ENCODE measurements at places on chromosomes 11 and 22. TPM values are rescaled to one million over a fixed set of nuclear protein-coding genes. Genes with fewer than 3 reads are reported as not detected.

DNA sequence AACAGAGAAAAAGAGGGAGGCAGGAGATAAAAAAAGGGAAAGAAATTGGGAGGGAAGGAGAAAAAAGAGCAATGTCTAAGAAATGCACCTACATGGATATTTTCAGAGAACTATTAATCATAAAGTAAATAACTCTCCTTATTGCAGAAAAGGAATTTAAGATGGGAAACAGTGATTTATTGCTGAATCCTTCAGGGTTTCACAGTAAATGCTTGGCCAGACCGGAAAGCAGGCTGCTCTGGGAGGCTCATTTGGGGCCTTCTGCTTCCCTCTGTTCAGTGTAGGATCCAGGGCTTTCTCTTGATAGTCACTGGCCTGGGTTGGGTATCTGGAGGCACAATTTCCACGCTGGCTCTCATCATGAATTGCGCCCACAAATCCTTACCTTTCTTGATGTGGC lies 324.3 kb upstream of the SORL1-AS1 start:
- no peaks in the 10 kb centered on the region for H3K4me1 ChIP-seq
- DNase-seq = no peak
- H3K36me3 ChIP-seq = peaks cover 1% of the 10 kb centered on the region

- no peaks in the 10 kb centered on the region for H3K27me3 ChIP-seq
- no peak overlapping the region for H3K27ac ChIP-seq
- no peaks in the 10 kb centered on the region for H3K4me1 ChIP-seq
- no peak overlapping the region for H3K4me3 ChIP-seq
These were observed 51.9 kb downstream of the CD44 start for GRCh38 chr11:35190804-35191348.

GRCh38 chr11:69812946-69813345 lies 6.3 kb downstream of the FGF3 start:
- H3K4me1 ChIP-seq = no peaks in the 10 kb centered on the region
- H3K27ac ChIP-seq = no peak overlapping the region

- H3K4me1 ChIP-seq = no peaks in the 10 kb centered on the region
- no peak overlapping the region for H3K27ac ChIP-seq
- peaks cover 2% of the 10 kb centered on the region for H3K36me3 ChIP-seq
- DNase-seq = peak; percentile 80
- H3K27me3 ChIP-seq = no peaks in the 10 kb centered on the region
These were observed 1.3 kb upstream of the SSH3 start for GRCh38 chr11:67301951-67302516.

DNA sequence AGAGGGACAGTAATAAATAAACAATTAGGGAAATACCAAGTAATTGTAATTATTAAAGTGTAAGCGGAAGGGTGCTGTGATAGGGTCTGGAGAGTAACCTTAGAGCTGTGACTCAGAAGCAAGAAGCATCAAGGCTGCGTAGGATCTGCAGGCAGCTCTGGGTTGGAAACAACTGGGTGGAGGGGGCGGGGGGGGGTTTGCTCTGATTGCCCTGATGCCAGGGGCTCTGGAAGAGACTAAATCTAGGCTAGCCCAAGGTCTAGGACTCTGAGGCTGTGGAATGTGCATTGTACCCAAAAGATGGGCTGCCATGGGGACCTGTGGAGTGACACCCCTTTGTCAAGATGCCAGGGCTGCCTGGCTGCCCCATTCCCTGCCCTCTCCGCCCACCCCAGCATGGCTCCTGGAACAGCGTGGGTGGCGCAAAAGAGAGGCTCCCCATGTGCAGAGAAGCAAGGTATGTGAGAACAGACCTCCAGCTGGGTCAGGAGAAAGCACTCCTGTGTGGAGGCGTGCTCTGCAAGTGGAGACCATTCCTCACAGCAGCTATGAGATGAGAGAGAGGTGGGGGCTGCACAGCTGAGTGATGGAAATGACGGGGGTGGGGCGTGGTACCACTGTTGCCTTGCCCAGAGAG lies 101.1 kb upstream of the CRYBB3 start:
- H3K4me1 ChIP-seq = peaks cover 3% of the 10 kb centered on the region
- H3K27ac ChIP-seq = no peak overlapping the region
- no peak overlapping the region for H3K4me3 ChIP-seq
- no peaks in the 10 kb centered on the region for H3K27me3 ChIP-seq
- no peaks in the 10 kb centered on the region for H3K36me3 ChIP-seq

- no peak overlapping the region for H3K4me3 ChIP-seq
- no peak overlapping the region for H3K27ac ChIP-seq
- no peak for DNase-seq
- H3K27me3 ChIP-seq = no peaks in the 10 kb centered on the region
These were observed 15.9 kb downstream of the MOGAT2 start for GRCh38 chr11:75733431-75734107.

GRCh38 chr11:35995681-35996271 lies 51.9 kb downstream of the LDLRAD3 start:
- H3K4me1 ChIP-seq = peaks cover 18% of the 10 kb centered on the region
- no peak for DNase-seq
- no peak overlapping the region for H3K4me3 ChIP-seq
- no peaks in the 10 kb centered on the region for H3K27me3 ChIP-seq
- H3K36me3 ChIP-seq = peaks cover 21% of the 10 kb centered on the region
- H3K27ac ChIP-seq = no peak overlapping the region

DNA sequence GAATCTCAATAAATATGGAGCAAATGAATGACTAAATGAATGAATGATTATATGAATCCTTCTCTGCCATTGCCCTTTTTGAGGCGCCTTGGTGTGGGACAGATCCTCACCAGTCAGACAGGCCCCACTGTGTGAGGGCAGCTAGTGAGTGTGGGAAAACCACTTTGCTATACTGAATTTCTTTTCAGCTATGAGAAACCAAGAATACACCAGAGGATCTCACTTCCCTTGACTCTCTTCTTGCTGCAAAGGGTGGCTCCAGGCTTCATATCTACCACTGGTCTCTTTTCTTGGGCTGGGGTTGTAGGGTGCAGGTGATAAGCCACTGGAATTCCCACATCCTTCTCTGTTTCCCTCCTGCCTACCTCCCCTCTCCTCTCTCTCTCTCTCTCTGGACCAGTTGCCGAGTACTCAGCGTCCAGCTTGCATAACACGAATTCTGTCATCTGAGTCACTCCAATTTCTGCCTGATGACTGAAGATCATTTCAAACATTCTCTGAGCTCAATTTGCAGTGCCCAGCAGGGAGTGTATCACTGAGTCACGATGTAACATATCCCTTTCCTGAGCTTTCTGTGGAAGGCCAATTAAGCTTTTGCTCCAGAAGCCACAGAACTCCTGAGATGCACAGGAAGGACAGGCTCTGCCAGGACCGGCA lies 304.3 kb upstream of the NCAM1 start:
- no peak for DNase-seq
- no peaks in the 10 kb centered on the region for H3K36me3 ChIP-seq
- H3K4me1 ChIP-seq = no peaks in the 10 kb centered on the region
- no peaks in the 10 kb centered on the region for H3K27me3 ChIP-seq

DNA sequence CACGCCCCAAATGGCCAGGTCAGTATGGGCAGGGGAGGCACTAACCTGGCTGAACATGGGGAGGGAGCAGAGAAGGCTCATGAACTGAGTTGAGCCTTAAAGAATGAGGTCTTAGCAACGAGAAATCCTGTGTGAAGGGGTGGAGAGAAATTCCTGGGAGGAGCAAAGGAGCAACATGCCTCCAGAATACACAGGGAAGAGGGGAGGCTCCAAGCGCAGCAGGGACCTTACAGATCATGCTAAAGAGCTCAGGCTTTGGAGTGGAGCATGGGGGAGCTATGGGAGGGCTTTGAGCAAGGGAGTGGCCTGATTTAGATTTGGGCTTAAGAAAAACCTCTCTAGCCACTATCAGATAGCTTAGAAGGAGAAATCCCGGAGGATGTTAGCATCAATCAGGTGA lies 88.1 kb downstream of the MN1 start:
- peaks cover 5% of the 10 kb centered on the region for H3K4me1 ChIP-seq
- no peak for DNase-seq
- peaks cover 21% of the 10 kb centered on the region for H3K36me3 ChIP-seq

DNA sequence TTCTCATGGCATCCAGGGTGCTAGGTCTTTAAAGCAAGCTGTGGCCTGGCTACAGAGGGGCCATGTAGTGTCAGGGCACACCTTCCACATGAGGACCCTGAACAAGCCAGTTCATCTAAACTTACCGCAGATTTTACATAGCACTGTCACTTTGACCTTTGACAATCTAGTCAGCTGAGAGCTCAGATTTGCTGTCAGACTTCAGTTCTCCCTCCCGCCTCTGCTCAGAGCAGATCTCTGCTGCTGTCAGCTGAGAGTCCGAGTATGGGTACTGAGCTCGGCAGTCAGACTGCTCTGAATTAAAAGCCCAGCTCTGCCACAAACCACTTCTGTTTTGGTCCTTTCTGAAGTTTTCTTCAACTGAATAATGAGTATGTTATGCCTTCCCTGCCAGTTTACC lies 507.1 kb downstream of the SOX6 start:
- H3K4me1 ChIP-seq = no peaks in the 10 kb centered on the region
- H3K27me3 ChIP-seq = no peaks in the 10 kb centered on the region
- no peak overlapping the region for H3K27ac ChIP-seq
- H3K36me3 ChIP-seq = no peaks in the 10 kb centered on the region

DNA sequence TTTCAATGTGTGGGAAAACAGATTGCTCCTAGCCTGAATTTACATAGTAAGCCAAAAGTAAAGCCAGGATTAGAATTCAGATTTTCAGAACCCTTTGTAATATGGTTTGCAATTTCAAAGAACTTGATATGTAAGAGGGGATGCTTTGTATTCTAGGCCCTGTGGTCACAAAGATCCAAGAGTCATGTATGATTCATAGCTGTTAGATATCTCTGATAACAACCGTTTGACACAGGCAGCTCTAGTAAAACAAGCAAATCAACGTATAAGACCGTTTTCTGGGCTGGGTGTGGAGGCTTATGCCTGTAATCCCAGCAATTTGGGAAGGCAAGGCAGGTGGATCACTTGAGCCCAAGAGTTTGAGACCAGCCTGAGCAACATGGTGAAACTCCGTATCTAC lies 79.6 kb downstream of the EMSY start:
- no peak overlapping the region for H3K27ac ChIP-seq
- H3K27me3 ChIP-seq = no peaks in the 10 kb centered on the region
- no peaks in the 10 kb centered on the region for H3K4me1 ChIP-seq
- H3K36me3 ChIP-seq = peaks cover 43% of the 10 kb centered on the region
- no peak for DNase-seq

DNA sequence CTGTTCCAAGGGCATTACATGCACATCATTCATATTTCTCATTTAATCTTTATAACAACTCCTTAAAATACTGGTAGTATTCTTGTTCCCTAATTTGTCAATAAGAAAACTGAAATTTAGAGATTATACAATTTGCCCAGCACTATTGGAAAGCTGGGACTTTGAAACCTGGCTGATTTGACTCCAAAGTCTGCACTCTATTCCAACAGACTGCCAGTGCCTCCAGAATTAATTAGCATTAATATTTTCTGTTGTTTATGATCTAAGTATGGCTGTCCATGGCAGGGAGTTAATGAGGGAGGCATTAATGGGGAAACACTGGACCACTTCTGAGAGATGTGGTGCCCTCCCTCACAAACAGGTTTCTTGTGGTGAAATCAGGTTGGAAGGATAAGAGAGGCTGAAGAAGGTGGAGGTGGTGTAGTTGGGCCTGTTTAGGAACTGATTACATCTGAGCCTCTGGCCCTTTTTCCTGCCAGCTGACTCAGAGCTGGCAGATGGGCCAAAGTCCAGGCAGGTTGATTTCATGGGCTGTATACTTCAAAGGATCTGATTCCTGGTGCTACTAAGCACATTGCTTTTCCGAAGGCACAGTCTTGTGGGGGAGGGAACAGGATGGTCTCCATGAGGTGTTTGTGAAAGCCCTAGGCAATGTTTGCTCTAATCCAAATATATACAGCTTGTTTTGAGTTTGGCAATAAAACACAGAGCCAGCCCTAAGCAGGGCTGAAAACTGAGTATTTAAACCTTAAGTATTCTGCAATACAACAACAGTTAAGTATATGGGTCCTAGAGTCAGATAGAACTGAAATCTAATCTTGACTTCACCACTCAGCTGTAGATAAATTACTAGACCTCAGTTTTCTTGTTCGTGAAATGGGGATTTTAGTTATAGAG lies 21.0 kb upstream of the RAB30 start:
- no peaks in the 10 kb centered on the region for H3K36me3 ChIP-seq
- no peak overlapping the region for H3K27ac ChIP-seq
- H3K4me3 ChIP-seq = no peak overlapping the region
- no peaks in the 10 kb centered on the region for H3K4me1 ChIP-seq

- H3K27ac ChIP-seq = no peak overlapping the region
- H3K4me1 ChIP-seq = no peaks in the 10 kb centered on the region
- H3K36me3 ChIP-seq = peaks cover 29% of the 10 kb centered on the region
- no peak overlapping the region for H3K4me3 ChIP-seq
These were observed 1621.6 kb upstream of the RAG2 start for GRCh38 chr11:38219636-38220035.

DNA sequence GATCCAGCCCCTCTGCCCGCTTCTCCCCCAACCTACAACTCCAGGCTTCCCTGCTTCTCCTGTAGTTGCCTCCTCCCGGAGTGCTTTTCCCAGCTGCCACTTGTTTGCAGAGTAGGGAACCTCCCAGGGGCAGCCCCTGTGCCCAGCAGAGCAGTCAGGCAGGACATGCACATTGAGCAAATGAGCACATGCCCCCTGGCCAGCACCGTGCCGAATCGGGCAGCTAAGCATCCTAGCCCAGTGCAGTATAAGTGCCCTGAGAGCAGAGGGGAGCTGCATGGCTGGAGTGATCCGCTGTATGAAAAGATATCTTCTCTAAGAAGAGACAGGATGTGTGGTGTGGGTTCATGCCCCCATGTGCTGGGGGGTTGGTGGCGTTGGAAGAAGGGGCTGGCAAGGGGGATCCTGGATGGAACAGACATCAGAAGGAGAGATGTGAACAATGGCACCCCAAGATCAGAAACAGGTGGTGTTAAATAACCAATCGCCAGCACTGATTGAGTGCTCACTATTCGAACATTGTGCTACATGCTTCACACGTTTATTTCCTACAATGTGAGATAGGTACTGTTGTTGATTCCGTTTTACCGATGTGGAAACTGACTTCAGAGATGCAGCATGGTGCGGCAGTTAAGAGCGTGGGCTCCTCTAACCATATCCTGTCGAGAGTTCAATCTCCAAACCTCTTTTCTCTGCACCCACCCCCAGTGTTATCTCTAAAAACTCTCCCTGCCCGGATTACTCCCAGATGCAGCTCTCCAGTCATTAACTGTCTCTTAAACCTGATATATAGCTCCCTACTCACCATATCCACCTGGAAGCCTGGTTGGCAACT lies 1.2 kb downstream of the AIP start:
- H3K4me1 ChIP-seq = no peaks in the 10 kb centered on the region
- no peaks in the 10 kb centered on the region for H3K27me3 ChIP-seq
- DNase-seq = no peak
- H3K27ac ChIP-seq = no peak overlapping the region

Gene BATF2
- total RNA-seq = 0.72 TPM

Gene OR56A1
- 0.07 TPM for total RNA-seq

Gene CD3D
- total RNA-seq = not detected

Gene OTOG
- 0.86 TPM for total RNA-seq

Data from H9 (cell line).